ENCODE measurements at places on chromosomes 11 and 22.
A peak's percentile ranks its signal among the peaks of the same experiment; 100 is the strongest.

DNA sequence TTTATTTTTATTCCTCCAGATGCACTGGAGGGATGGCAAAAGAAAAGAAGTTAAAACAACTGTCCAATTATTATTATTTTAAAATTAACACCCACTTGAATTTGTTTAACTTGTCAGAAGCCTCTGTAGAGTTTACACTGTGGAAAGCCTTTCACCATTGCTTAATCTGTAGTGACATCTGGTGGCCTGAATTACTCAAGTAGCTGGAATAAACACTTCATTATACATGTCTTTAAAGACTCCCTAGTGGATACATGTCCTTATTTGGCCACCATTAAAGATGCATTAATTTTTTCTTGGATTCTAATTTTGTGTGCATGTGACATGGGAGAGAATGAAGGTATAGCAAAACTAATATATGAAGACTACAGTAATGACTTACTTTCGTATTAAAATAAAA lies 1496.5 kb downstream of the FAM181B start:
- DNase-seq = peak; percentile 50

DNA sequence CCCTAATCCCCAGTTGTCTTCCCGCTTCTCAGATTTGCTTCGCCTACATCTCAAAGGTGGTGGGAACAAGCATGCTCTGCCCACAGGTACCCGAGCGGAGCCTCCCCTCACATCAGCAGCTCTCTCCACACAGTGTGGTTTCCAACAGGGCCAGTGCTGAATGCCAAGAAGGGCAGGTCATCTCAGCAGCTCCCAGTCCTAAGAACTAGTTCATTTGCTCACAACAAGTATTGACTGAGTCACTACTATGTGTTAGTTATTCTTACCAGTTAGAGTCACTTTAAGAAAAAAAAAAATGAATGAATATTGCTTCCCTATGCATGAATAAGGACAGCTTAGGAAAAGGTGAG lies 66.2 kb downstream of the THAP12 start:
- DNase-seq = no peak

GRCh38 chr11:38046571-38047135 lies 1448.6 kb upstream of the RAG2 start:
- DNase-seq = no peak

DNA sequence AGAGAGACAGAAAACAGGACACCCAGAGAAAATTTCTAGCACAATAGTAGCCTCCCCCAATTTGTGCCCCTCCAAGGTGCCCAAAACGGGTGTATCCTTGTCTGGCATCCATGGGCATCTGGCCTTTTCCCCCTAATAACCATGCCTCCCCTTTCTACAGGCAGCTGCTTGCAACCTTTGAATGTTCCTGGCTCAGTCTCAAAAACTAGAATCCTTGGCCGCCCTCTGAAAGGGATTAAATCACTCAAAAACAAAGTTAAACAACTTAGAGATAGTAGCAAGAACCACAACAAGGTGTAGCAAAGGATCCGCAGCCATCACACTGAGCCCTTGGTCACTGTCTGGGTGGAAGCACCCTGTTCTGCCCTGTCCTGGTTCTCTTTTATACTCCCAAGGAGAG lies 105.6 kb downstream of the MN1 start:
- DNase-seq = no peak

GRCh38 chr11:29328961-29329441 lies 687.8 kb downstream of the KCNA4 start:
- peak; percentile 27 for DNase-seq

DNA sequence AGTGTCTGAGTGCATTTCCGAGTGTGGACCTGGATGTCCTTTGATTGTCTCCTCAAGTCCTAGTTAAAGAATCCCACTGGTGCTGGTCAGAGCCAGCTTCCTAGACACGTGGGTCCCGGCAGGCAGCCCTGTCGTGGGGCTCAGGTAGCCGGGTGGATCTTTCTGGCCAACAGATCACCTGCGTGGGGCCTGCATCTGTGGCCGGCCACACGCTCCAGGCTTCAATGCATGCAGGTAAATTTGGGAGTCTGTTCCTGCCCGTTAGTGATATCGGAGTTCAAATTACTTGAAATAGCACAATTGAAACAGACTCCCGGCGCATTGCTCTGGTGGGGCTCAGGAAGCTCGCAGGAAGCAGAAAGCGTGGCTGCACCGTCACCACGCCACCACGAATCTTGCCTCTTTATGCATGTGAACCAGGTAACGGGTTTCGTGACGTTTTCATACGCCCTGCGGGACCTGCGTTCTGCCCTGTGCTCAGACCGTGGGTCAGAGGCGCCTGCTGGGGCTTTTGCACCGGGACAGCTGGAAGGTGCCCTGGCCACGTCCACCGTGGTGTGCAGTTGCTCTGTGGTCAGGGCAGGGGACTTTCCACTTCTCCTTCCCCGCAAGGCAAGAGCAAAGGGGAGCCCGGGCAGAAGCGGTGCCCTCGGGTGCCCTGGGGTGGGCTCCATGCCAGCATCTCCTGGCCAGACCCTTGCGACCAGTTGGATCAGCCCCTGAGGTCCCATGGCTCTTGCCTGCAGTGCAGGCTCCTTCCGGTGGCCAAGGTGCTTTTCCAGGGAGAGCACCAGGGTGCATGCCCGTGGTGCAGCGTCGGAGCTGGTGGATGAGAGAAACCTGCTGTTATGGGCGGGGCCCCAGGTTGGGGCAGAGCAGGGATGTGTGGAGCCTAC lies 803.5 kb downstream of the BRD1 start:
- no peak for DNase-seq

DNA sequence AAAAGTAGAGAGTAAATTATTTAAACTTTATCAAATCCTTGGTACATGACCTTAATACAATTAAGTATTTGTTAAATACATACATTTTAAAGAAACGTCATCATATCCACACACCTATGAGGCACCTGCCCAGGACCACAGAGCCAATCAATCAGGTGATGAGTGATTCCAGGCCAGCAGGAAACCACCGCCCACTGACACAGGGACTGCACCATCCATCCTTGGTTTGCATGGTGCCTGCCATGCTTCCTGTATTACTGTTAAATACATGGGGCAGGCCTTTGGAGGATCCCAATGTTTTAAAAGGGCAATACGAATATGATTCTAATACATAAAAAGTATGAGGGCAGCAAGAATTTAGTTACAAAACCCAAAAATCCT lies 7.0 kb upstream of the TBC1D10A start:
- no peak for DNase-seq

- no peak for DNase-seq
These were observed 5.4 kb upstream of the MMP8 start for GRCh38 chr11:102729849-102730815.

DNA sequence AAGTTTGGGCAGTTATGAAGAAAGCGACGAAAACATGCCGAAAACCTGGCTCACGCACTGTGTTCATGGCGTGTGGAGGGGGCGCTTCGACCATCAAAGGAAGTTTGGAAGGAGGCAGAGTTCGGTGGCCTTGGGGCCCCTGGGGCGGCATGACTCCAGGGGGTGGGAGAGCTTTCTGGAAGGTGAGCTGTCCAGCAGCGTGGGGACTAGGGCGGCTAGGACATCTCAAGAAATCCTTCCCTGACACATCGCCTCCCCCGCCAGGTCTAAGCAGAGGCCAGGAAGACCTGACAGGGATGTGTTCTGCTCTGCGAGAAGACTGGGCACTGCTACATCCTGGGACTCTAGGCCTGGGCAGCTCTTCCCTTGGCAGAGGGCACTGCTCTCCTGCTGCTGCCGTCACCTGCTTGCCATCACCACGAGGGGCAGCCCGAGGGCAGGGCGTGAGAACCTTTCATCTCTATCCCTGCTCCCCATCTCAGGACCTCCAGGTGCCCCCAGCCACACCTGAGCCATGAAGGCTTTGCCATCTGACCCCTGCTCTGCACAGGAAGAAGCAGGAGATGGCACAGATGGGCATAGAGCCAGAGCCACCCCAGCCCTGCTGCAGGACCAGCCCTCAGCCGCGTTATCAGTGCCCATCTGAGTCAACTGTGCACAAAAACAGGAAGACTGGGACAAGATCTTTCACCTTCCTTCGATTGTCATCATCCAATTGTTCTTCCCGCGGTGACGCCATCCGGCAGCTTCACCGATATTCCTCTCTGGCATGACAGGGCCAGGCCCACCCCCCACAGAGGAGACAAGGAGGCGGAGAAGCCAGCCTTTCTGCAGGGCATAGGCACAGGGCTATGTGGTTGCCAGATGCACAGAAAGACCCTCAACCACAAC lies 12.7 kb downstream of the LINC01488 start:
- DNase-seq = no peak

- DNase-seq = no peak
These were observed 71.8 kb downstream of the ADAMTS15 start for GRCh38 chr11:130520271-130520671.

DNA sequence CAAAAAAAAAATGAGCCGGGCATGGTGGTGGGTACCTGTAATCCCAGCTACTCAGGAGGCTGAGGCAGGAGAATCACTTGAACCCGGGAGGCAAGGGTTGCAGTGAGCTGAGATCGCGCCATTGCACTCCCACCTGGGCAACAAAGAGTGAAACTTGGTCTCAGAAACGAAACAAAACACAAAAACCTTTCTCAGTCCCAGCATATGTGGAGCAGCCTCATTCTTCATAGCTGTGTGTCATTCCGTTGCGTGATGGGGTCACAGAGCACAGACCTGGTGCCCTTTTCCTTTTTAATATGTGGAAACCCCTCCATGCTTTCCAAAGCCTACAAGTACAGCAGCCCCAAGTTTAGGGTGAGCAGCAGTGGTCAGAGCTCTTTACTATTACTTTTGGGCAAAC lies 13.7 kb downstream of the PEX26 start:
- no peak for DNase-seq

- DNase-seq = no peak
These were observed 38.0 kb downstream of the RTN4R start for GRCh38 chr22:20229916-20230775.

- no peak for DNase-seq
These were observed 1.4 kb upstream of the STIM1 start for GRCh38 chr11:3853899-3854659.

GRCh38 chr11:1839924-1840779 lies 1.4 kb downstream of the TNNI2 start:
- DNase-seq = no peak

DNA sequence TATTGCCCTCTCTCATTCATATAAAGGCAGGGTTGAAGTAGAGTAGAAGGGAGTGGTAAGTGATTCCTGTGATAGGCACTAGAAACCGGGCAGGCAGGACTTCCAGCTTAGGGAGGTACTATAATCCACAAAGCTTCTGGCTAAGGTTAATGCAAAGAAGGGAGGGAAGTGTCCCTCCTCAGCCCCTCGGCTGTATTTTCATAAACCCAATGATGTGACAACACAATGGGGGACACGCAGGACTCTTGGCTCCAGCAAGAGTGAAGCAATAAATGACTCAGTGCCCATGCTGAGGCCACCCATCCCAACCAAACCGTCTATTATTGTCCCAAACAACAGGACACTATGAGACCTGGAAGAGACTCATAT lies 90.7 kb downstream of the ETS1 start:
- no peak for DNase-seq

- DNase-seq = no peak
These were observed 5.8 kb downstream of the MS4A12 start for GRCh38 chr11:60498399-60498798.

GRCh38 chr11:34261820-34262219 lies 96.0 kb downstream of the ABTB2 start:
- DNase-seq = no peak

DNA sequence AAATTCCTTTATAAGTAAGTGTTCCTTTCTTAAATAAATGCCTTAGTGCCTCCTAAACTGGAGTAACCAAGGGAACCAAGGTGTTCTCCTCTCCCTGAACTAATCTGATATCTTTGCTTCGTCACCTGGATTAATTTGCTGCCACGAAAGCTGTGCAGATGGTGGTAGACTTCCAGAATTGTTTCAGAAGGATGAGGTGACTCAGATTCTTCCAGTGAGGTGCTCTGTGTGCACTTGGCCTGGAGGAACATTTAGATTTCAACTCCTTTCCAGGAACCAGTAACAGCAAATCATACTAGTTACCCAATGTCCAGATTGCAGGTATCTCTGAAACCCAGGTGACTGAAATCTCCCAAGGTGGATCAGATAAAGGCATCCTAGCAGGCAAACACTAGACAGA lies 181.9 kb downstream of the FAT3 start:
- no peak for DNase-seq

DNA sequence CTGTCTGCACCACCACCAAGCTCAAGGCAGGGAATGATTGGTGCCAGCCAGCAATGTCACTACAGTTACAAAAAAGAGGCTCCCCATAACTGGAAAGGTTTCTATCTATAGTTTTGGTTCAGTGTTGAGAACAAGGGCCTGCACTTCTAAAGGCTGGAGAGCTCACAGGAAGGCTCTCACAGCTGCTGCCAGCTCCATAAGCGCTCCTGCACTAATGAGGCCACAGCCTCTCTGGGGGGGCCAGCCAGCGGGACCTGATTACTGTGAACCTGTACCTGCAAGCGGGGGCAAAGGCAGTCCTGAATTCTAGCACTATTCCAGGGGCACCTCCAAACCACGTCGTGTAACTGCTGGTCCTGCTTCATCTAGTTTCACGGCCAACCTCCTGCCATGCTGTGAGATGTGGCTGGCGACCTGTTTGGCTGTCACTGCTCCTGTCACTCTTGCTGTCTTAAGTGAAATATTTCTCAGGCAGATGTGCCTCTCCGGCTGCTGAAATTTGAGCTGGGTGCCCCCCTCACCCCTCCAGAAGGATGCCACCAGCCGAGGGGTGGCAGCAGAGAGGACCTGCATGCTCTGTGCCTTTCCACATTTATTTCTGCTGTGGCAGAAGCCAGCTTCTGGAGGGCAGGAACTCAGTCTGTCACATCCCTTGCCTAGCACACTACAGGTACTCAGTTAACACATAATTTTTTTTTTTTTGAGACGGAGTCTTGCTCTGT lies 53.3 kb upstream of the ARFGAP3 start:
- DNase-seq = no peak

DNA sequence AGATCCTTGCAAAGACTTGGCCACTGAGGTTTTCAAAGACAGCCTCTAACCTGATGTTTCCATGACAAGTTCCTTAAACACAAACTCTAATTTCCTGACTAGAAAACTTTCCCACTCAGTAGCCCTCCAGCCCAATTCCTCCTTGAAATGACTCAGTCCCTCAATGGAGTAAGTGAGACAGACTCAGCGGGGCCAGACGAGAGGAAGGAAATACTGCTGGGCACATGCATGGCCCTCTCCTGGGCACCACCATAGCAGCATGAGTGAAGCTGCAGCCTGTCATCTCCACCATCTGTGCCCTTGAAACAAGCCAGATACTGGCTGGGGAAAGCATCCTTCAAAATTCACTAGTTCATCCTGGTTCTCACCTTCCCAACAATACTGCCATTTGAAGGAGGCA lies 76.2 kb upstream of the GDPD4 start:
- DNase-seq = no peak

GRCh38 chr22:37448516-37449127 lies 21.3 kb upstream of the ELFN2 start:
- DNase-seq = no peak

GRCh38 chr11:12502046-12502445 lies 124.7 kb downstream of the PARVA start:
- no peak for DNase-seq

- no peak for DNase-seq
These were observed 13.9 kb upstream of the MYO18B start for GRCh38 chr22:25728071-25728470.

All from neuronal stem cell (in vitro differentiated cells).